T-cell (primary cell): ENCODE measurements at places on chromosomes 6 and 20.

- no peaks in the 10 kb centered on the region for H3K4me1 ChIP-seq
- no peaks in the 10 kb centered on the region for H3K27me3 ChIP-seq
- no peak overlapping the region for H3K4me3 ChIP-seq
- no peak overlapping the region for H3K27ac ChIP-seq
- no peak for DNase-seq
These were observed 127.9 kb downstream of the BCKDHB start for GRCh38 chr6:80234401-80234800.

GRCh38 chr6:170234419-170234818 is 56.5 kb downstream of the DLL1 start:
- no peaks in the 10 kb centered on the region for H3K27me3 ChIP-seq
- no peaks in the 10 kb centered on the region for H3K4me1 ChIP-seq
- H3K27ac ChIP-seq = no peak overlapping the region
- no peak for DNase-seq

- no peaks in the 10 kb centered on the region for H3K27me3 ChIP-seq
- peak overlapping the region; percentile 71 for H3K27ac ChIP-seq
- DNase-seq = no peak
- peak overlapping the region; percentile 83 for H3K4me3 ChIP-seq
These were observed 627 bp upstream of the EIF6 start for GRCh38 chr20:35284992-35285805.

DNA sequence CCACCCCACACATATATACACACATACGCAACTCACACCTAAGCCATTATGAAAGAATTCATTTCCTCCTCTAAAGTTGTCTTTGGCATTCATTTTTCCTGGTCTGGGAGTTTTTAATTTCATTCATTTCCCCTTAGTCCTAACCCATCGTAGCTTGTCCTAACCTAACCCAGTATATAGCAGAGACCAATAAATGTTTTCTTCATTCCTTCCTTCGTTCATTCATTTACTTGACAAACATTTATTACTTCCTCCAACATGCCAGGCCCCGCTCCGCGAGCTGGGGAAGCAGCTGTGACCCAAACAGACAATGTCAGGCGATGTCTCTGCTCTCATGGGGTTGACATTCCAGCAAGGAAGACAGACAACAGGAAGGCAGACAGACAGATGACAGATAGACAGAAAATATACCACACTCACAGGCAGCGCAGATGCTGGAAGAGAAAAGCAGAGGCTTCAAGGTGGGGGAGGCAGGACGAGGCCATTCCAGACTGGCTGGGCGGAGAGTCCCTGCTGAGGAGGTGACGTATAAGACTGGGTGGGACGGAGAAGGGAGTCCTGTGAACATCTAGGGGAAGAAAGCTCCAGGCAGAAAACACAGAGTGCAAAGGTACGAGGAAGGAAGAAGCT is 33.7 kb upstream of the SIRPA start:
- no peak for DNase-seq
- no peaks in the 10 kb centered on the region for H3K27me3 ChIP-seq
- no peak overlapping the region for H3K27ac ChIP-seq
- no peaks in the 10 kb centered on the region for H3K4me1 ChIP-seq

- DNase-seq = no peak
- no peak overlapping the region for H3K4me3 ChIP-seq
- H3K27me3 ChIP-seq = peaks cover 82% of the 10 kb centered on the region
- no peak overlapping the region for H3K27ac ChIP-seq
- H3K4me1 ChIP-seq = peaks cover 13% of the 10 kb centered on the region
These were observed 6.2 kb upstream of the GRM4 start for GRCh38 chr6:34152042-34152524.

GRCh38 chr6:44627091-44627882 is 239.8 kb downstream of the CDC5L start:
- no peaks in the 10 kb centered on the region for H3K36me3 ChIP-seq
- H3K27me3 ChIP-seq = peaks cover 18% of the 10 kb centered on the region
- peaks cover 4% of the 10 kb centered on the region for H3K4me1 ChIP-seq
- no peak overlapping the region for H3K27ac ChIP-seq
- no peak overlapping the region for H3K4me3 ChIP-seq
- DNase-seq = no peak

DNA sequence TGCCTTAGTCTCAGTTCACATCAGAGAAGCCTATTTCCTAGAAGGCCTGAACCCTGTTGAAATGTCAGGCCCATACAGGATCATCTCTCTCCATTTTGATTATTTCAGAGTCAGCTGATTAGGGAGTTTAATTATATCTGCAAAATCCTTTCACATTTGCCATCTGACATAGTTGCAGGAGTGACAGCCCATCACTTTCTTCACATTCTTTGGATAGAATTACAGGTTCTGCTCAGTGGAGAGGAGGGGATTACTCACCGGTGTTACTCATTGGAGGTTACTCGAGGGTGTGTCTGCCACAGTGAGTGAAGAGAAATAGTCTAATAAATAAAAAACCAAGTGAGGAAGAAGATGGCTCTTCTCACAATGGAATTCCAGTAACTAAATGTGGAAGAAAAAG is 216.8 kb downstream of the TMEM242 start:
- DNase-seq = no peak
- no peak overlapping the region for H3K27ac ChIP-seq
- peaks cover 4% of the 10 kb centered on the region for H3K4me1 ChIP-seq

GRCh38 chr6:146919017-146919416 is 285.2 kb upstream of the STXBP5 start:
- H3K36me3 ChIP-seq = no peaks in the 10 kb centered on the region
- H3K27me3 ChIP-seq = no peaks in the 10 kb centered on the region
- DNase-seq = no peak
- H3K27ac ChIP-seq = no peak overlapping the region
- no peaks in the 10 kb centered on the region for H3K4me1 ChIP-seq
- H3K4me3 ChIP-seq = no peak overlapping the region

GRCh38 chr6:27651371-27651732 is 178.4 kb upstream of the ZNF184 start:
- no peak overlapping the region for H3K27ac ChIP-seq
- no peaks in the 10 kb centered on the region for H3K36me3 ChIP-seq
- H3K4me1 ChIP-seq = peaks cover 4% of the 10 kb centered on the region
- DNase-seq = no peak

DNA sequence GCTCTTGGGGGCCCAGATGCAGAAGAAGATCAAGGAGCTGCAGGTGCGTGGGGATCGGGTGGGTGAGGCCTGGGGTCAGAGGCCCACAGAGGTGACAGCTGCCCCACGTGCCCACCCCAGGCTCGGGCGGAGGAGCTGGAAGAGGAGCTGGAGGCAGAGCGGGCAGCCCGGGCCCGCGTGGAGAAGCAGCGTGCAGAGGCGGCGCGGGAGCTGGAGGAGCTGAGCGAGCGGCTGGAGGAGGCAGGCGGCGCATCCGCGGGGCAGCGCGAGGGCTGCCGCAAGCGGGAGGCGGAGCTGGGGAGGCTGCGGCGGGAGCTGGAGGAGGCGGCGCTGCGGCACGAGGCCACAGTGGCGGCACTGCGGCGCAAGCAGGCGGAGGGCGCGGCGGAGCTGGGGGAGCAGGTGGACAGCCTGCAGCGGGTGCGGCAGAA is 41.5 kb downstream of the MYH7B start:
- no peaks in the 10 kb centered on the region for H3K4me1 ChIP-seq
- H3K27ac ChIP-seq = no peak overlapping the region
- DNase-seq = no peak
- no peaks in the 10 kb centered on the region for H3K27me3 ChIP-seq
- no peak overlapping the region for H3K4me3 ChIP-seq
- peaks cover 22% of the 10 kb centered on the region for H3K36me3 ChIP-seq

- H3K4me3 ChIP-seq = no peak overlapping the region
- H3K36me3 ChIP-seq = peaks cover 66% of the 10 kb centered on the region
- H3K27ac ChIP-seq = no peak overlapping the region
These were observed 15.5 kb downstream of the GSS start for GRCh38 chr20:34940081-34940481.
